ENCODE measurements at places on chromosomes 4 and X.

DNA sequence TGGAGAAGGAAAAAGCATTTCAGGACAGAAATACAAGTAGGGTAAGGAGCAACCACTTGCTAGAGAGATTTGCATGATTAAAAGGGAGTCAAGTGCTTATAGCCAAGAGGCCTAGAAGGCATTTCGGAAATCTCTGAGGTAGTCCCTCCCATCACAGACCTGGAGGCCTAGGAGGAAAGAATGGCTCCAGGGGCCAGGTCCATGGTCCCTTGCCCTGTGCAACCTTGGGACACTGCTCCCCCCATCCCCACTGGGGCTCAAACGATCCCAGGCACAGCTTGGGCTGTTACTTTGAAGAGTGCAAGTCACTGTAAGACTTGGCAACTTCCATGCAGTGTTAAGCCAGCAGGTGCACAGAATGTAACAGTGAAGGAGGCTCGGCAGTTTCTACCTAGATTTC, 51.2 kb upstream of the FBXW7 start:
- DNase-seq: no peak

GRCh38 chr4:58776627-58777026, 1666.4 kb upstream of the IGFBP7 start:
- DNase-seq: no peak

- no peak for DNase-seq
Measured at GRCh38 chr4:41693629-41694028, 54.9 kb downstream of the PHOX2B start.

DNA sequence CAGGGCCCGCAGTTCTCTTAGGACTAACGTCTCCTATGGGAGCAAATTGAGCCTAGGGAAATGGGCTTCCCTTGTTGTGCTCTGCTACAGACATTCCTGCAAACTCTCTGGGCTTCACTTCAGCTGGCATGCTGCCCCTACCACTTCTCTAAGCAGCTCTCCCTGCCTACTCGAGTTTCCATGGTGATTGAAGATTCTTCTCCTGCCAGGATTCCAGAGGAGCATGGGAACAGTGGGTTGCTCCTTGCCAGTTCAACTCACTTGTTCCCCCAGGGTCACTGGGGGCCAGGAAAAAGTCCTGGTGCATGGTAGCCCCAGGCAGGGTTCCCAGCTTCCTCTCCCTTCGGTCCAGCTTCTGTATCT, 21.1 kb upstream of the WDR17 start:
- no peak for DNase-seq

GRCh38 chr4:141684785-141685184, 48.4 kb downstream of the IL15 start:
- no peak for DNase-seq

- DNase-seq: no peak
Measured at GRCh38 chr4:98612318-98613250, 45.8 kb downstream of the TSPAN5 start.

GRCh38 chr4:158238575-158238974, 28.3 kb downstream of the TMEM144 start:
- DNase-seq: no peak

- DNase-seq: no peak
Measured at GRCh38 chr4:108143515-108143914, 25.2 kb downstream of the LEF1 start.

GRCh38 chr4:113173793-113174264, 124.4 kb downstream of the ANK2 start:
- no peak for DNase-seq

DNA sequence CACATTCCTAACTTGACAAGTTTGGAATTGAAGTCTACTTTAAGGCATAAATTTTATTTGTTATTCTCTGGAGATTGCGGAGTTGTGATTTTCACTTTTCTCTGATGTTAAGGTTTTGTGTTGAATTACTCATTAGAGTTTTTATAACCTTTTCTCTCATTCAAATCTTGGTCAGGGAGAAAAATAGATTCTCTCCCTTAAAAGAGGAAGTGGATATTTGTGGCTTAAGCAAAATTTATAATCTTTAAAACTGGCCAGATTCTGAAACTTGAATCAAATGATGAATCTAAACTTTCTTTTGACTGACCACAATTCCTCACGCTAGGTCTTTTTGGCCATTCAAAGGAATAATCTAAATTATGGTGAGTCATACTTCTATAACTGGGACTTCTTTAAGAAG, 361.4 kb downstream of the TEX13C start:
- no peak for DNase-seq

Data from activated CD8-positive, alpha-beta memory T cell treated with anti-CD3 and anti-CD28 coated beads for 4 hours (primary cell).